GOT3 (cell line): ENCODE measurements at places on chromosomes 6 and 20.
A peak's percentile ranks its signal among the peaks of the same experiment; 100 is the strongest.

GRCh38 chr6:52499026-52499425, 77.8 kb downstream of the TRAM2 start:
- DNase-seq: no peak

GRCh38 chr6:34575326-34575725, 19.2 kb upstream of the SPDEF start:
- no peak for DNase-seq

DNA sequence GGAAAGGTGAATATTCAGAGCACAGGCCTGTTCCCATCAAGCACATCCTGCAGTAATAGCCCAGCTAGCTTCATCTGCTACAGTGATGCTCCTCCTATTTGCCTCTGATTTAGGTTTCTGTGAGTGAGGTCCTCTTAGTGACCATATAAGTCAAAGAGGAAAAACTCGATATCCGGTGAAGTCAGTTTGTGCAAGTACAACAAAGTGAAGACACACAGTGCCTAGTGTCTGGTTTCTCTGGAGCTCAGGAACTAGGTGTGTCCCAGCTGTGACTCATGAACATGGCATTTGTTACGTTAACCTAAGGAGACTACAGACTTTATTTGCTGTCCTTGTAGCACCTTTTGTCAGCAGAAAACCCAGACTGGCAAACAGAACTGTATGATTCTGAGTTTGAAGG, 33.9 kb downstream of the EDN1 start:
- DNase-seq: no peak

GRCh38 chr20:33810885-33811775, at the start of gene CHMP4B:
CHMP4B (plus strand) TSS chr20:33811348; CDS start chr20:33811469, 121 bp downstream.
- peak; percentile 99 for DNase-seq

GRCh38 chr6:32192608-32193039, at the start of gene GPSM3:
GPSM3 (minus strand) TSS chr6:32192643; CDS start chr6:32192513, 130 bp downstream.
- DNase-seq: no peak
